ENCODE measurements at places on chromosomes 1 and 21.
A peak's percentile ranks its signal among the peaks of the same experiment; 100 is the strongest.

DNA sequence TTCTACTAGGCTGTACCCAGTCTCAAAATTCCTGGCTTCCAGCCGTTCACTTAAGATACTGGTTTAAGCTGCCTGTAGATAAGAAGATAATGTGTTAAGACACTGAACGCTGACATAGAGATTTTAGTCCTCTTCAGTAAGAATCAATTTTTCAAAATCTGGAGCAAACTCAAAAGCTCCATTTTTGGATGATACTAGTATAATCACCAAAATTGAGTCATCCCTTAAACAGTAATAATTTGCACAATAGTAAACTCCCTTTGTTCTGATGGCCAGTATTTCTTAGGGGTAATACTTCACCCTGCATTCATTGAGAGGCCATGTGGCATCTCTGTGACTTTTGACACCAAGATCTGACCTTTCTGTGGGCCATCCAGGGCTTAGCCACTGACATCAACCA is 299.8 kb upstream of the USP25 start:
- DNase-seq = no peak

DNA sequence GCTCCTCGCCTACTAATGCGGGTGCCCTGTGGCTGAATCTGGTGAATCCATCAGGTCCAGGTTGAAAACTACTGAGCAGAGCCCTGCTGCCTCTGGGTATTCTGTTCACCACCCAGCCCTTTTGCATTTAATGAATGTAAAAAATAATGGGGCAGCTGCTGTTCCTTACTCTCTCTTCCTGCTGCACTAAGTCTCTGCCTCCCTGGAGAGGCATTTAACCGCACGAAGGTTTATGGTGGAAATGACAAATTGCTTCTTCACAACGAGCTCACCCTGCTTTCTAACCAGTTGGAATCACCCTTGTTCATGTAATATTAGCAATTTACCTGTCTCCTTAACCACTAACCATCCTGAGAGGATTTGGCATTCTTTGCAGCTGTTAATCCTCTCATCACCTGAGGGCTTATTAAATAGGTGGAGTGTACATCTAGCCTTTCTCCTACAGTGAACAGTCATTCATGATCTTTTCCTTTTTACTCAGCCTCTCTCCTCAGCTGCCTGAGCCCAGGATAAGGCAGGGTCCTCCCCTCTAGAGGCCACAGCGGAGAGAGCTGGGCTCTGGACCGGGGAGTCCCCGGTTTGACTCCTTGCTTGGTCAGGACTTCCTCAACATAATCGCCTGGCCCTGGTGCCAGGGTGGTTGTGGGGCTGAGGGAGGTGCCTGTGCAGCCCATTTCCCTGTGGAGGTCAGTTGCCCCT is 97.6 kb downstream of the NOS1AP start:
- DNase-seq = no peak

DNA sequence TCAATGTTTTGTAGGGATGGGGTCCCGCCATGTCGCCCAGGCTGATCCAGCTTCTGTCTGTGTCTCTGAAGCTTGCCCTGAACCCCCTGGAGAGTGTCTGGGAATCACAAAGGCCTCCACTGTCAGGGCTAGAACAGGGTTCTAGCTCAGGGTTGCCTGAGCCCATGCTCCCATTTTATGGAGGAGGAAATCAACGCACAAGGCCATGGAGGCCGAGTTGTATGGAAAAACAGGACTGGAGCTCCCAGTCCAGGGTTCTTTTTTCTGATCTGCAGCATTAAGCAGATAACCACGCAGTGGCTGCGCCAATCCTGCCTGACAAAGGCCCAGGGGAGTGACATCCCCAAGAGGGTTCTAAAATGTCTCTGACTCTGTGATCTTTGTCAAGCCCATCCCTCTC is 67.6 kb upstream of the NBPF3 start:
- no peak for DNase-seq

DNA sequence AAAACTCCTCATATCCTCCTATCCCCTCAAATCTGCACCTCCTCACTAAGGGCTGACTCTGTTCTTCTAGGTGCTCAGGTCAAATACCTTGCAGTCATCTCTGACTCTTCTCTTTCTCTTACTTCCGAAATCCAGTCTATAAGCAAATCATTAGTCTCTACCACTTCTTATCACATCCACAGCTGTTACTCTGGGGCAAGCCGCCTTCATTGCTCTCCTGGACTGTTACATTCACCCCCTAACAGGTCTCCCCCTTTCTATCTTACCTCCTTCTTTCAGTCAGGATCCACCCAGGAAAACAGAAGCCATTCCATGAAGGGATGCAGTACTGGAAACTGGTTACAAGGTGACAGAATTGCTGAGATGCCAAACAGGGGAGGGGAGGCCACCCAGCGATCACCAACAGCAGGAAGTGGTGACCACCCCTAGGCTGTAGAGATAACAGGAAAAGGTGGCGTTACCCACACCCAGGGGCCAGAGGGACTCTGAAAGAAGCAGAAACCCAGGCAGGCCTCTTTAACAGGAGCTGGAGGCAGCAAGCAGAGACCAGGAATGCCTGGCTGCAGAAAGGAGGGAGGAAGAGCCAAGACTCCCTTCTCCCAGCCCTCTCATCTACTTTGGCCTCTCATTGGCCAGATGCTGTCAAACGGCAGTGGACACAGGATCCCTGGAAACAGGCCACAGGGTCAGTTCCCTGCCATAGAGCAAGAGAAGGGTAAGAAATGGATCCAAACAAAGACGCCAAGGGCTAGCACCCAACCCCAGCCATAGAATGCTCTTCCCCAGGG is 55.5 kb upstream of the FOXO6 start:
- DNase-seq = no peak

DNA sequence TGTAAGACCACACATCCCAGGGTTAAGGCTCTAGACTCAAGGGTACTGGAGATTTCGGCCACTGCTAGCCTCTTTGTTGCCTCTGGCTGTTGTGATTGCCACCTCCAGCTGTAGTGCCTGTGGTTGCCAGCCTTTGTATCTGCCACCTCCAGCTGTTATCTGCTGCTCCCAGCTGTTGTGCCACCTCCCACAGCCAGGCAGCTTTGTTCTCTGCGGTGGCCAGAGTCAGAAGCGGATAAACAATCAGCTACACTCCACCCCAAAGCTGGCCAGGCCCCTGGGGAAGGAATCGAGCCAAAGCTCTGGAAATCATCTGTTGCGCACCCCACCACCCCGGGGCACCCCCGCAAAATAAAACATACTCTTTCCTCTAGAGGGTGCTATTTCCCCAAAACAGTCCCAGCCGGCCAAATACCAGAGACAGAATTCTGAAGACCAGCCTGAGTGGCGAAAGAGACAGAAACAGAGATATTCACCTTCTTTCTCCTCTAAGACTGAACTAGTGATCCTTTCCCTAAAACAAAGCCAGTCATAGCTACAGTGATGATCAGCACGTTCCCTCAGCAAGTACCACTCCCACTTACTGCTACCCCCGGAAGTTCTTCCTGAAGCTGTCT is 14.8 kb upstream of the PIGM start:
- no peak for DNase-seq

- DNase-seq = no peak
Measured at GRCh38 chr1:38474738-38475623, 384.6 kb downstream of the RRAGC start.

DNA sequence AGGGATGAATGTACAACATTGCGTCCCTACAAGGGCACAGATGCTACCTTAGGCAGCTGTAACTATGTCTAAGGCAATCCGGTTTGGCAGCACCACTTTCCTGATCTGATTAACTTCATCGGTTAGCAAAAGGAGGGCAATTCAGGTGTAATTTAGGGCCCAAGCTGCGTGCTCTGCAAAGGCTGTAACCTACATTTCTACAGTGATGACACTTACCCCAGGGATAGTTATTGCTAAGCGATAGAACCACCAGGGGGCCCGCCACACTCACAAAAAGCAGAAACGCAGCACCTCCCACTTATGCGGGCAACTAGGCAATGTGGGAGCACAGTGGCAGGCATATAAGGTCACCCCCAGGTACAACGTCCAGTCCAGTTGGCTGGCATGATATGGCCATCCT is 113.5 kb downstream of the GDAP2 start:
- DNase-seq = no peak

GRCh38 chr1:98940722-98941079 is 64.0 kb downstream of the PLPPR5 start:
- no peak for DNase-seq

GRCh38 chr1:186772228-186772627 is 56.5 kb upstream of the PLA2G4A start:
- DNase-seq = no peak

DNA sequence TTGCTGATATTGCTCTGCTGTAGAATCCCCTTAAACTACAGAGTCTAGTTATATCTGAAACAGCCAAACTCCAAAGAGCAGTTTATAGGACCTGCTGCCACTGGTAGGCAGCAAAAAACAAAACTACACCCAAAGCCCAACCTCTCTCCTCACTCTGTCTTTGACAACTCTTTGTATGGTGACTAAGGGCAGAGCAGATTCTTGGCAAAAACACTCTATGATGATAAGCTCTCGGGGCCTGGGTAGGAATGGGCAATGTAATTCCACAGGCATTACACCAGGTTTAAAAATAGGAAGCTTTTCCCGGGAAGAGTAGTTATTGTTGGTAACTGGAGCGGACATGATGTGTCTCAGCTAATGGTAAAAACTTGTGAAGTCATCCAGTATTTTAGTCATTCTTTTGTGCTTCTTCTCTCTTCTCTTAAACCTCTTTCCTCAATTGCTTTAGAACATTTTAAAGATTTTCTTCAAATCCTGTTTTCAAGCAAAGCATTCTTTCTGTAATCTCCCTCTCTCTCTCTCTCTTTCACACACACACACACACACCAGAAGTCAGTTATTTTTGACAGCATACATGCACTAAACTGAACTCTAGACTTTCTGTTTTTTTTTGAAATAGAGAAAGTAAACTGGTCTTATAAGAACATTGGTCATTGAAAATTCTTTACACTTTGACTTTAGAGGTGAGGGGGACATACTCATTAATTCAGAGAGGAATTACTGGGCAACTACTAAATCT is 193.5 kb downstream of the PAPPA2 start:
- no peak for DNase-seq

GRCh38 chr1:45478121-45478814 is 12.7 kb downstream of the TESK2 start:
- no peak for DNase-seq

GRCh38 chr1:149903836-149904491 is 4.6 kb downstream of the BOLA1 start:
- DNase-seq = no peak

DNA sequence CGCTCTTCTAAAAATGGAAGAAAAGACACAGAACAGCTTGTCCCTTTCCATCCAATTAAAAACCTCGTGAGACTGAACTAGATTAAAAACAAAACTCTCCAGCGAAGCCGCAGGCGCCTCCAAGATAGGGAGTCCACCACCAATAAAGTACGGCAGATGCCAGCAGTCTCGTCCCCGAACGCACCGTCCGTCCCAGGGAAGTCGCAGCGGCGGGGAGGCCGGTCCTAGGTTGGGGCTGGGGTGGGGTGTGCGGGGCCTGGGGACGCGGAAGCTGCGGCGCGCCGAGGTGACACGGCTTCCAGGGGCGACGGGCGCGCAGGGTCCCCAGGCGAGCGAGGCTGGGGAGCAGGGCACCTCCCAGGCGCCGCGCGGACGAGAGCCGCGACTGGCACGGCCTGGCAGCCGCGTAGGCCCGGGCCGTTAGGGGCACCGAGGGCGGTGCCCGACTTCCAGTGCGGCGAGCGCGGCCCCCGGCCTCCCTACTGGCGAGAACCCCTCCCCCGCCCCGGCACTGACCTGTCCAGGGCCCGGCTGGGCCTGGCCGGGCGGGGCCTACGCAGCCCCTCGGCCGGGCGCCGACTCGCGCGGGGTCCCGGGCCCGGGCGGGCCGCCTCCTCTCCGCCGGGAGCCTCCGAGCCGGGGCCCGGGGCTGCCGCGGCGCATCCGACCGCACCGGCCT is 28.3 kb upstream of the A3GALT2 start:
- peak; percentile 3 for DNase-seq

DNA sequence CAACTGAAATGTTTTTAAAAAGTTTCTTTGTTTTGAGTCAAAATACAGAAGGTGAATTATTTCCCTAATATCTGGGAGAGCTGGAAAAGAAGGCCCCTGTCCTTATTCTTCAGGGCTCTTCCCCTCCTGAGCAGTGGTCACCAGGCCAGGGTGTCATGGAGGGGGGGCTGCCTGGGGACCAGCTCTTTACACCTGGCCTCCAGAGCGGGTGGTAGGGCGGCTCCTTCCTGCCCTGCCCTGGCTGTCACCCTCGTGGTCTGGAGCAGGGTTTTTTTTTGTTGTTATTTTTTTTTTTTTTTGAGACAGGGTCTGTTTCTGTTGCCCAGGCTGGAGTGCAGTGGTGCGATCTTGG is 6.6 kb downstream of the SKI start:
- no peak for DNase-seq

DNA sequence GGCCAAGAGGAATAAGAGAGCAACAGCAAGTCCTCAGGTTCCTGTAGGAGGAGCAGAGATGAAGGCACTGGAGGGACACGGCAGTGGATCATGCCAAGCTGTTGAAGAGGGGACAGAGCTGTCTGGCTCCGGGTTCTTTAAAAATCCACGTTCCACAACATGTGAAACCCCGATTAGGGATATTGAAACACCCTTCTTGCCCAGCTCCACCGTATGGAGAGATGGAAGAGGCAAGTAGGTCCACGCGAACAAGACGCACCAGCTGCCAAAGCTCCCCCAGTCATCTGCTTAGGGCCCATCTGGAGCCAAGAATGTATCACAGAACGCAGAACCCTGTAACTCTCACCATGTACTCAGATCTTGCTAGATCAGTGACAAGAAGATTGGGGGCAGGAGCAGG is 3.9 kb downstream of the C1orf198 start:
- DNase-seq = no peak

GRCh38 chr1:90613371-90613770 is 103.7 kb downstream of the BARHL2 start:
- no peak for DNase-seq

DNA sequence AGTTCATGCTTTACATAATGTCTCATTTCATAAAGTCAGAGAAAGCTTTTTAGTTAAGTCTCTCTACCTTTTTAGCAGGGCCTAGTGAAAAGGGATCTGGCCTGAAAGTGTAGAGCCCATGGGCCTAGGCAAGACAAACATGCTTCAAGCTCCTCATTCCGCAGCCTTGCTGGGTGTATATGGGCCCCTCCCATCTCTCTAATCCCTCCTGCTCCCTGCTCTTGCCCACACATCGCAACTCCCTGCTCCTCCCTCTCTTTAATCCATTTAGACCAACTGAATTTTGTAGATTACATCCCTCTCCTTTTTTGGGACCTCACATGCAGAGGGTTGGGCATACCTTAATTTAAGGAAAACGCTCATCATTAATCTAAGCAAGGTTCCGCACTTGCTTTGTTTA is 42.3 kb upstream of the CCDC190 start:
- no peak for DNase-seq

DNA sequence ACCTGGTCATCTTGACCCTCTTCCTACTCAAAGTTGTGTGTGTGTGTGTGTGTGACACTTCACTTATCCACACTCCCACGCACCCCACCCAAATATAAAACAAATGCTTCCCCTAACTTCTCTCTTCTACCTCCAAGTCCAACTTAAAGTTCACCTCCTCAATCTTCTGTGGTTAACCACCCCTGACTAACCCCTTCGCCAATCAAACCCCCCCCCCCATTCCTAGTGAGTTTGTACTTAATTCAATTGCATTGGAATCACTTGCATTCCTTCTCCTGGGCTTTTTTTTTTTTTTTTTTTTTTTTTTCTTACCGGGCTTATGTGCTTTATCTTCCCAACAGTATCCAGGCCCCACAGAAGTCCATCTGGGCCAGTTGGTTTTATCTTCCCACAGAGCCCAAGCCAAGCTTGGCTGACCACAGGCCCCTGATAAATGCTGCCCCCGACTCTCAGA is 78.4 kb downstream of the CD58 start:
- DNase-seq = no peak
